ENCODE measurements at places on chromosomes 5 and 9. TPM values are rescaled to one million over a fixed set of nuclear protein-coding genes. Genes with fewer than 3 reads are reported as not detected.

DNA sequence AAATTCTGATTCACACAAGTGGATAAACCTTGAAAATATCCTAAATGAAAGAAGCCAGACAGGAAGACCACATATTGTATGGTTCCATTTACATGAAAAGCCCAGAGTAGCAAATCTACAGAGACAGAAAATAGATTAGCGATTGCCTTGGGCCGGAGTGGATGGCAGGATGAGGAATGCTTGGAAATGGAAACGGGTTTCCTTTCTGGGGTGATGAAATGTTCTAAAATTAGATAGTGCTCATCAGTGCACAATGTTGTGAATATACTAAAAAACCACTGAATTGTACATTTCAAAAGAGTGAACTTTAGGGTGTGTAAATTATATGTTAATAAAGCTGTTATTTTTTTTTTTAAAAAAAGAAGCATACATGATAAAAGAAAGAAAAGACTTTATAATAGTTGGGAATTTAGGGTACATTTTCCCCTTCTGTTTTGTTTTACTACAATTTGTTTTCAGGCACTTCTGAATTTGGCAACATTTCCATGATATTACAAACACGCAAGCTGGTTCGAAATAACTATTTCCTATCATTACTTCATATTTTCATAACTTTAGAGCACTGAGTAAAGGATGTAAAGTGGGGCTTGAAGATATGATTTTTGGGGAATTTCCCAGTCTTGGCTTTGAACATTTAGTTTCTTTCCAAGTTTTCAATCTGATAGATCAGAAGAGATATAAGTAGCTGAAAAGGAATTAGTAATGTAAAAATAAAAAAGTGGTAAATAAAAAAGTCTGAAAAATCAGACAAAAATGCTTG, 23.9 kb downstream of the SLC35A4 start:
- DNase-seq: no peak

GRCh38 chr5:142795251-142795650, 25.1 kb downstream of the ARHGAP26 start:
- no peak for DNase-seq

GRCh38 chr5:151434570-151435237, 12.7 kb upstream of the SLC36A1 start:
- DNase-seq: no peak

FOXD1 gene
- 0.58 TPM for total RNA-seq

Measured in urinary bladder (tissue), 4 donors.